ENCODE measurements at places on chromosomes 12 and 14. TPM values are rescaled to one million over a fixed set of nuclear protein-coding genes. Genes with fewer than 3 reads are reported as not detected.

BDKRB1 gene
- not detected for total RNA-seq

CLEC4E gene
- 2.0 TPM for total RNA-seq

METTL17 gene
- 89.5 TPM for total RNA-seq

GARIN6 gene
- not detected for total RNA-seq

RPGRIP1 gene
- total RNA-seq = 0.48 TPM

DNA sequence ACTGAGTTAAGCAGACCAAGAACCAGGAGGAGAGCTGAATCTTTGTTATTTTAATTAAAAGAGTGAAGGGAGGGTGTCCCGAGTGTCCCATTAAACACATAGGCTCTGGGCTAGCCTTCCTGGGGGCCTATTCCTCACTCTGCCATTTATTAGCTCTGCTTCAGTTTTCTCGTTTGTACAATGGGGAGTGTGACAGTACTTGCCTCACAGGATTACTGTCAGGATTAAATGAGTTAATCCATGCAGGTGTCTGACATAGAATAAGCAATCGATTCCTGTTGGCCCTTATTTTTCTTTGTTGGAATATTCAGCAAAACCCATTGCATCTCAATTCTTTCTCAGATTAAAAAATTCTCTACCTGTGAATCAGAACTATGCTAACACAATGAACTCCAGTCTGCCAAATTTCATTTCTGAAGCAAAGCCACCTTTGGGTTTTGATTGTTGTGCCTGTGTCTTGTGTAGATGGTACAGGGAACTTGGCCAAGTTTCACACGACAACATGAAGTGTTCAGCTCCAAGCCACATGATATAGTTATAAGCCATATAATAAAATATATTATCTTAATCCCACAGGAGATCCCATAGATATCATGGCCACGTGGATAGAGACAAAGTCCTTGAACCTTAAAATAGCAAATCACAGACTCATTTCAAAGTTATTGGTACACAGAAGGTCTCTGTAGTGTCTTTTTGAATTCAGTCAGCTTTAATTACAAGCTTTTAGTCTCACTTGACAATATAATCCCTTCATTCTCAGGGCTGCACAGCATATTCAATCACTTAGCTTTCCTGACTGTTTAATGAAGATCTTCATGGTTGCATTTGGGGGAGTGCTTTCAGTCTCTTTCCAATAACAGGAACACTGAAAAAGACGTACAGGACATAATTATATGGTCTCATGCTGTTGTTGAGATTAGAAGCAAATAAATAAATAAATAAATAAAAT, 34.4 kb upstream of the CRY1 start:
- H3K36me3 ChIP-seq = no peaks in the 10 kb centered on the region
- H3K27me3 ChIP-seq = no peaks in the 10 kb centered on the region
- H3K4me3 ChIP-seq = no peak overlapping the region
- no peak overlapping the region for H3K27ac ChIP-seq
- no peaks in the 10 kb centered on the region for H3K4me1 ChIP-seq

DNA sequence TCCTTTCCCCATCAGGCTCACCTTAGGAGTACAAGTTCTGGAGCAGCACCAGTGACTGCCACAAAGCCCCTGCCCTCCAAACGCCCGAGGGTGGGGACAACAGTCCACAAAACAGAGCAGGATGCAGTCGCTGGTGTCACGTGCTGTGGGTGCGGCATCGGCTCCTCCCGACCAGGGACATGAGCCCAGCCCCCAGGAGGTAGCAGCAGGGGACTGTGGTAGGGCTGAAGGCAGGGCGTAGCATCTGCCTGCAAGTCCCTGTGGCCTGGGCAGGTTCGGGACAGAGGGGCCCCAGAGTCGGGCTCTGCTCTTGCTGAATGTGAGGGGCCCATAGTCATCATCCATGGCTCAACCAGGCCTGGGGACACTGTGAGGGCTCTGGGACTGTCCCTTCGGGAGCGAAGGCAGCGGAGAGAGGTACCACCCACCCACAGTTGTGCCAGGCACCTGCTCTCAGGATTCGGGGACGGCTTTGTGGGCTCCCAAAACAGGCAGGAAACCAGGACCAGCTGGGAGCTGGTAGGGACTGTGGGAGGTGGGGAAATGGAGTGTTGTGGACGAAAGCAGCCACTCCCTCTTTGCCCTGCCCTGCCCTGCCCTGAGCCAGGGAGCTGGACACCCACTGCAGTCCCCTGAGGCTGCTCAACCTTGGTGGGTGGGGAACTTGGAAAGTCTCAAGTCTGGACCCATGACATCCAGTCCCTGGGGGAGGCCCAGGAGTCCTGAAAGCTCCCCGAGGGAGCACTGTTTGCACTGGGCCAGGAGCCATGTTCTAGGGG, 30.7 kb downstream of the FBRSL1 start:
- H3K4me3 ChIP-seq = no peak overlapping the region
- no peaks in the 10 kb centered on the region for H3K36me3 ChIP-seq
- no peak overlapping the region for H3K27ac ChIP-seq
- H3K4me1 ChIP-seq = peaks cover 3% of the 10 kb centered on the region
- H3K27me3 ChIP-seq = no peaks in the 10 kb centered on the region
- no peak for DNase-seq

DNA sequence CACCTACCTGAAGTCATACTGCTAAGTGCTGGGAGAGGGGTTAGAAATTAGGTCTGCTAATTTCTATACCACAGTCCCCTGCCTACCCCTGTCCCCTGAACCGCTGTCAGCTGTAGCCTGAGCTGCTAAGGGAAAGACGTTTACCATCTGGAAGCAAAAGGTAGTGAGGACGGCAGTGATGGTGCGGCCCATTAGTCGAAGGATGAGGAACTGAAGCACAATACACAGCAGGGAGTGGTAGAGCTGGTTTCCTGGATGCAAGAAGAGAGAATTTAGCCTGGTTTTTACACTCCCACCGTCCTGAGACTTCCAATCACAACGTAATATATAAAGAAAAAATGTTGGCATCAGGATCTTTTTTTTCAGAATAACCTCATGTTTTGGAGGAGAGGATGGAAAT, 11.8 kb downstream of the EMG1 start:
- H3K4me3 ChIP-seq = no peak overlapping the region
- H3K4me1 ChIP-seq = no peaks in the 10 kb centered on the region
- H3K27me3 ChIP-seq = no peaks in the 10 kb centered on the region
- no peak overlapping the region for H3K27ac ChIP-seq
- H3K36me3 ChIP-seq = peaks cover 4% of the 10 kb centered on the region

DNA sequence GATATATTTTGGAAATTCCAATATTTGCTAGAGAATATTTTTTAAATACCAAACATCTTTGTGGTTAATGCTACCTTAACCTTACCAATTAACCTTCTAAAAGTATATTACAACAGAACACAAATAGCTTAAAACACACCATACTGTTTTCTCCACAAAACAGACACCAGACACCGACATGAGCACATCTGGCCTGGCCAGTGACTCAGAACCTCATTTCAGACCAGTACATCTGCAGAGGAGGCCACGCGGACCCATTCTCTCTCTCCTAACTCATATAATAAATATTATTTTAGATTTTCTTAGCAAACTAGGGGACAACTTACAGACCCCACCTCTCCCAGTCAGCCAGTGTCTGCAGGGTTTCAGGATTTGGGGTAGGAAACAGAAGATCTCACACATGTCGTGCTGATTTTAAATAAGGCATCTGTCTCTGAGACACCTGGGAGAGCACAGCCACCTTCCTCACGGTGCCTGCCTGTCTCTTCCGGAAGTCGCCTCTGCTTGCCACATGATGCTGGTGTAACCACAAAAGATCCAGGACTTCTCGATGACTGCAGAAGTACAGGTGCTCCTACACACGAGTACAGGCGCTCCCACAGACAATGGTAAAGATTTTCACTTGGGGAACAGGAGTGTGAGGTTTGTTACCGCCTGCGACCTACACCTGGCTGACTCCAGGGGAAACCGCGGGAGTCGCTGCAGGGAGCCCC, 9.7 kb upstream of the ANKLE2 start:
- H3K36me3 ChIP-seq = no peaks in the 10 kb centered on the region
- peak overlapping the region; percentile 13 for H3K27ac ChIP-seq

DNA sequence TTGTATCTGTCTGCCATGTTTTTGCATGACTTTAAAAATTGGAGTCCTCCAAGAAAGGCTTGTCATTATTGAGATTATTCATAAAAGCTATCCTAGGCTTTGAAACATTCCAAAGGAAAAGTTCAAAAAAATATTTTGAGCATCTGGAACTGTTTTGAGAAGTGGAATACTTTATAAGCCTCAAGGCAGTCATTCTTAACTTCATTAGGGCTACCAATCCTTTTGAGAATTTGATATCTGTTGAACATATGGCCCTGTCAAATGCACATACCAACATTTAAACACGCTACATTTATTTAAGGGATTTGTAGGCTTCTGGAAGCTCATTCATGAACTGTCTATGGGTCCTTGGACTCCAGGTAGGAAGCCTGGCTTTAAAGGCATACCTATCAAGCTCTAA, 77.0 kb downstream of the TMEM117 start:
- no peaks in the 10 kb centered on the region for H3K27me3 ChIP-seq
- no peak overlapping the region for H3K27ac ChIP-seq
- no peaks in the 10 kb centered on the region for H3K4me1 ChIP-seq

GRCh38 chr14:20723488-20723887, 22.2 kb upstream of the EDDM3A start:
- DNase-seq = no peak
- no peaks in the 10 kb centered on the region for H3K4me1 ChIP-seq
- H3K27ac ChIP-seq = peak overlapping the region; percentile 70

DNA sequence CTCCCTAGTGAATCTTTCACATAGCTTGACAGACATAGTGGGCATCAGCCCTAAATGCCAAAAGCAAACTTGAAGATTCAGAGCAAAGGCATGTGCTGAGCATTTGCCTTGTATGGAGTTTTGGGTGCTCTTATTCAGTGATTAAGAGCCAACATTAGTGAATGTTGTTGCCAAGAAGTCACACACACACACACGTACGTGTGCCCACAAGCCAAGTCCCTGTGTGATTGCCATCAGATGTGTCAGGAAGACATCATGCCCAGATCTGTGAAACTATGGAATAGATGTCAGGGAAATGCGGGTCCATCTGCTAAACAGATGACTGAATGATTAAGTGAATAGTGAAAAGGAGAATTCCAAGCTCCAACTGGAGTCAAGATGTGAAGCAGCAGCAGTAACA, 149.0 kb downstream of the AKAP6 start:
- H3K36me3 ChIP-seq = no peaks in the 10 kb centered on the region
- no peaks in the 10 kb centered on the region for H3K4me1 ChIP-seq
- no peak for DNase-seq
- peak overlapping the region; percentile 38 for H3K27ac ChIP-seq
- H3K27me3 ChIP-seq = no peaks in the 10 kb centered on the region

DNA sequence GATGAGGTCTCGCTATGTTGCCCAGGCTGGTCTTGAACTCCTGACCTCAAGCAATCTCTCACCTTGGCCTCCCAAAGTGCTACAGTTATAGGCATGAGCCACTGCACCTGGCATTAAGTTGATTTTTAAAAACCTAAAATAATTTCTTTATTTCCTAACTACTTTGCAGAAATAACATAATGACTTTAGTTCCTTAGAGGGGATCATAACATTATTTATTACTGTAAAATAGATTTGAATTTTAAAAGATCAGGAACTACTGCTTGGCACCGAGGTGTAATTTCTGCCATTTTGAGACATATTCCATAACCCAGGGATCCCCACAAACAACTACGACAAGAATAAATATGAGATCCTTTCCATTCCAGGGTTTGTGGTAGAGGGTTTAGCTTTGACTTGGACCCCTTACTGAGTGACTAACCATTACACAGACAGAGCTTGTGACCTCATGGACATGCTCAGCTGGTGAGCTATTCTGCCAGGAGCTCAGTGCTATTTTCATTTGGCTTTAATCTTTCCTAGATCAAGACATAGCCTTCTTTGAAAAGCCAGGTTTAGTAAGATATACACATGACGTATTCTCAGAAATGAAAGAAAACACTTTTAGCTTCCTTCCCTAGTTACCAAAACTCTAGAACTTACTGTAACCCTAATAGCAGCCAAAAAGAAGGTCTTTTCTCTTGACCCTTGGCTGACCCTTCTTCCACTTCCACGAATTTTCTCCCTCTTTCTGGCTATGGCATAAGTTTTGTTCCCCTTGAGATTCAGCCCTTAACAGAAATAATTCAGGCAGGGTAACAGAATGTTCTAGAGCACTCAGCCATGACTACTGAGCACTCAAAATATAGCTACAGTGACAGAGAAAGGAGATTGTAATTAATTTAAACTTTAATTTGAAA, 75.1 kb upstream of the NUDT4 start:
- H3K36me3 ChIP-seq = no peaks in the 10 kb centered on the region
- H3K27me3 ChIP-seq = no peaks in the 10 kb centered on the region
- peak overlapping the region; percentile 37 for H3K27ac ChIP-seq
- no peak overlapping the region for H3K4me3 ChIP-seq
- peaks cover 2% of the 10 kb centered on the region for H3K4me1 ChIP-seq

GRCh38 chr12:132907216-132907615, 19.8 kb upstream of the CHFR start:
- DNase-seq = no peak
- H3K27ac ChIP-seq = no peak overlapping the region
- H3K4me3 ChIP-seq = no peak overlapping the region

GRCh38 chr12:118706437-118706836, 274.9 kb upstream of the SRRM4 start:
- no peaks in the 10 kb centered on the region for H3K36me3 ChIP-seq
- no peak for DNase-seq
- H3K27me3 ChIP-seq = no peaks in the 10 kb centered on the region
- no peak overlapping the region for H3K4me3 ChIP-seq
- no peaks in the 10 kb centered on the region for H3K4me1 ChIP-seq
